M059J (cell line): ENCODE measurements at places on chromosomes 16 and 17. TPM values are rescaled to one million over a fixed set of nuclear protein-coding genes. Genes with fewer than 3 reads are reported as not detected.

GRCh38 chr17:60557805-60558204 lies 31.8 kb upstream of the APPBP2 start:
- DNase-seq: no peak

The ZNF286A gene
- 25.0 and 28.2 TPM in 2 replicates for total RNA-seq

DNA sequence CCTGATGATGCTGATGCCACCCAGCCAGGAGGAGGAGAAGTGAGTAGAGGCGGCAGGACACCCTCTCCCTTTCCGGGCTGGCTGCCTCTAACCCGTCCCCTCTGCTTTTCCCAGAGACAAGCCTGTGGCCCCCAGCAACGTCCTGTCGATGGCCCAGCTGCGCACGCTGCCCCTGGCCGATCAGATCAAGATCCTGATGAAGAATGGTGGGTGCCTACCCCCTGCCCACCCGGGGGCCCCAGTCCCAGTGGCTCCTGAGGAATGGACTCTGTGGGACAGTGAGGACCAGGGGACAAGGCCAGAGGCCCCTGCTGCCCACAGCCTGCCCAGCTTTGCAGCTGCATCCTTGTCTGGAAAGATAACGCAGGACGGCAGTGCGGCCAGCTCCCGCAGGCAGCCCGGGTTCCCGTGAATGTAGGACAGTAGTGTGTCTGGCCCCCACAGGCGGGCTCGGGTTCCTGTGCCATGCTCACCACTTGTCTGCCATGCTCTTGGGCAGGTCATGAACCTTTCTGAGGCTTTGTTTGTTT lies 19.9 kb downstream of the POLR3E start:
- DNase-seq: no peak

The TM4SF5 gene
- total RNA-seq: not detected in 2 replicates

DNA sequence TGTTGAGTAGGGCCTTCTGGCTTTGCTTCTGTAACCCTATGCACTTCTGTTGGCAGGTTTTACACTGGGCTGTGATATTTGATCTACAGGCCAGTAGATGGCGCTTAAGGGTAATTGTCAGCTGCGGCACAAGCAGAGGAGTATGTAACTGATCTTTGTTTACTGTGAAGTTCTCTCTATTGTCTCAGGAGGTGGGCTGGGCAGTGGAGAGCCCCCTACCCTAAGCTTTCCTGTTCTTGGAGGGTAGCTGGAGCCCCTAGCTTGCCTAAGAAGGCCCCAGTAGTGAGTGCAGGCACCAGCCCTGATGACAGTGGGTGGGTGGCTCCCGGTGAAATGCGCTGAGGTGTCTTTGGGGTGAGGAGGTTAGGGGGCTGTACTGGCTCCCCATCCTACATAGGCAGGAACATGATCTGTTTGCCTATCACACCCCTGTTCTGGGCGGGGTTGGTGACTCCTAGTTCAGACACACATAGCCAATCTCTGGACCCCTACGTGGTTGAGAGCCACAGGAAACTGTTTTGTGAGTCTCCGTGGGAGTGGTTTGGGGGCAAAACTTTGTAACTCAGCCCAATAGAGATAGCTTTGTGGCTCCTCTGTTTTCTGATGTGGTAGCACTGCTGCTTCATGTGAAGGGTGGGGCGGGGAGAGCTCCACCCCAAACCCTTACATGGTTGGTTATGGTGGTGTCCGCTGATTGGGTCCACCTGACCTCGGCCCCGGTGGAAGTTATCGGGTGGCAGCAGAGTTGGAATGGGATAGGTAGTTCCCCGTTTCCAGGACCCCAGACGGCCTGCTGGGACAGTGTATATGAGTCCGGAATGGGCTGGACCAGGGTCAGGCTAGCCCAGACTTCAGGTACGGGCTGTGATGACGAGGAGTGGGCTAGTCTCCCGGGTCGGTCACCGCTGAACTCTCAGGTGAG lies 60.4 kb downstream of the SLFN11 start:
- DNase-seq: peak; percentile 56

DNA sequence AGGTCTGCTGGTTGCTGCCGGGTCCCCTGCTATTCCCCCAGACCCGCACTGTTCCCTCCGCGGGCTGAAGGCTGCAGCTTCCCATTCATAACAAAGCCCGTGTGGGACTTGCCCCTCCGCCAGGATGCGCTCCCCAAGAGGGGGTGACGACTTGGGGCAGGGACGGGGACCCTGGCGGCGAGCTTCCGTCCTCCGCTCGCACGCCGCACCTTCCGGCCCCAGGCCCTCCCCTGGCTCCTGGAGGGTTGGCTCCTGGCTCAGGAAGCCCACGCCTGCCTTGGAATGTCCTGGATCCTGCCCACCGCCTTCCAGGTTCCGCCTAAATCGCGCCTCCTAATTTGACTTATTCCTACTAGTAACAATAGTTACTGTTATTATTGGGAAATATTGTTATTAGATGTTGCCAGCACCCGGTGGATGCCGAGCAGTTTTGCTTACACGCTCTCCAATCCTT lies 1.1 kb upstream of the TFAP4 start:
- peak; percentile 36 for DNase-seq

- no peak for DNase-seq
Observed at GRCh38 chr16:70475054-70475871, 20.9 kb downstream of the FCSK start.

- no peak for DNase-seq
Observed at GRCh38 chr17:17119106-17119505, 76.8 kb downstream of the MPRIP start.

DNA sequence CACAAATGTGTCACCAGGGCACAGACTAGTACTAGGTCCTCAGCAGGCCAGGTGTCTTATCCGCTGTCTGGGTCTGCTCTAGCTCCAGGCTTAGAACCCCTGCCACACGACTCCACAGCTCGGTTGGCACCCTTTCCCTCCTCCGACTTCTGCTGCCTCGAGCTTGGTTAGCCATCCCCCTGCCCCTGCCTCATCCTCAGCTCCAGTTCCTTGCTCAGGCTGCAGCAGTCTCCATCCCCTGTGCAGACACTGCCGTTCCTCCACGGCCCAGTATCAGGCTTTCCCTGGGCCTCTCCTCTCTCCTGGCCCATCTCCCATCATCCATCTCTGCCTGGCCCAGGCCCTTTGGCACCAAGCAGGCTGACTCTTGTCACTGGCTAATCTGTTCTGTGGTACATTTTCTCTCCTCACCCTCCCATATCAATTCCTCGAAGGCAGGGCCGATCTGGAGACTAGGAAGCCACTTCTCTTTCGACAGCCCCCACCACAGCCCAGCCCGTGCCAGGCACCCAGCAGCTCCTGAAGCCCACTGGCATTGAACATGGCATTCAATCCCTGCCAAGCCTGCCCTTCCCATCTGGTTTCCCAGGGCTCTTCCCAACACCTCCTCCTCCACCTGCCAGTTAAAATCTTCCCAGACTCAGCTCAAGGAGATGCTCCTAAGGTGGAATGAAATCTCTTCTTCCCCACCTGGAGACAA lies 1.4 kb upstream of the GRN start:
- DNase-seq: no peak

The GTF3C1 gene
- total RNA-seq: 42.5 and 74.6 TPM in 2 replicates

- DNase-seq: no peak
Observed at GRCh38 chr16:79982361-79982760, 381.8 kb upstream of the MAF start.

GRCh38 chr17:34726536-34727384 lies 147.4 kb downstream of the TMEM132E start:
- DNase-seq: no peak

DNA sequence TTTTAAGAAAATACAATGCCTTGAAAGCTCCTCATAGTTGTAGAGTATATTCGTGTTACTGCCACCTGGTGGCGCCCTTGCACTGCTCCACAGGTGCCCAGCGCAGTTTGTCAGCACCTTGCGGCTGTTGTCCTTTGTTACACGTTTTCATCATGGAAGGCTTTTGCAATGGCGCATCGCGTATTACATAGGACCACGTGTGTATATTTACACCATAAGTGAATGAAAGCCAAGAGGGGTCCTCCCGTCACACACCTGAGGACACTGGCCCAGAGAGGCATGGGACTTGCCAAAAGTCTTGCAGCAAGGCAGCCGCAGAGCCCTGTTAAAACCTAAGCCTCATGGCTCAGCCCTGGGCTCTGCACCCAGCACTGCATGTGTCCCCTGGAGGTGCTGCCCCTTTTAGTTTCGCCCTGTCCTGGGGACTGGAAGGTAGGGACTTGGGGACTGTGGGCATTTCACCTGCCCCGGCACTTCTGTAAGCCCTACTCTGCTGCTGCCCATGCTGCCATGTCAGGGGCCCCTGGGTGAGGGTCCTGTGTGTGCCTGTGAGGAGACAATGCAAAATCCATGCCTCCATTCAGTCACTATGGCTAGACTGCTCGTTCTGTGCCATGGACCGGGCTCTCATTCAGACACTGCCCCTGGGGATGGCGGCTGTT lies 24.3 kb downstream of the POLR3E start:
- peak; percentile 61 for DNase-seq

The TMEM98 gene
- 0.22 and 2.8 TPM in 2 replicates for total RNA-seq

The HBA2 gene
- total RNA-seq: 1.4 TPM in 1 of 2 replicates, not detected in the other

The NDRG4 gene
- 6.5 and 12.3 TPM in 2 replicates for total RNA-seq

- DNase-seq: peak; percentile 91
Observed at GRCh38 chr17:75031972-75032719, 14.6 kb downstream of the ATP5PD start.

- no peak for DNase-seq
Observed at GRCh38 chr17:49899588-49899987, 51.7 kb upstream of the TAC4 start.

DNA sequence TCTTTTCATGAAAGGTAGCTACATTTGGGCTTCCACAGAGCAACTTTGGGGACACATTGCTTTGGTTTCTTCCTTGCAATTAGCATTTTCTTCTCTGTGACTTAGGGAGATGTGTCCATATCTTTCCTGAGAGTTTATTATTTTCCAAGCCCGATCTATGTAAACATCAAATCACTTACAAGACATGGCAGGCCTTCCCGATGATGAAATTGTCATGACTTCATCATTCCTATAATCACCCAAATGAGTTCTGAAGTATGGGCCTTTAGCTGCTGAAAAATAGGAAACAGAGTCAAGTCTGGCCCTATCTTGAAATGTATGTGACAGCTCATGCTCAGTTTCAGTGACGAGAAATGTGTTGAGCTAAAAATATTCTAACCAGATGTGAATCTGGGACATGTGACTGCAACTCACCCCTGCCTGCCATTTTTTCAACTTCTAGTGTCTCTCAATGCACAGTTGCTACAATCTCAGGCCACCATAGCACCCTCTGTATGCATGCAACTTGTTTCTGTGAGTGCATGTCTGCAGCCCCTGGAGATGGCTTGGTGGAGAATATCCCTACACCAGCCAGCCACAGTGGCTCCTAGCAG lies 199.6 kb upstream of the MAF start:
- DNase-seq: no peak

- DNase-seq: peak; percentile 35
Observed at GRCh38 chr17:43615330-43616028, 46.2 kb downstream of the MEOX1 start.

GRCh38 chr17:73902416-73903181 lies 258.4 kb upstream of the SDK2 start:
- no peak for DNase-seq

DNA sequence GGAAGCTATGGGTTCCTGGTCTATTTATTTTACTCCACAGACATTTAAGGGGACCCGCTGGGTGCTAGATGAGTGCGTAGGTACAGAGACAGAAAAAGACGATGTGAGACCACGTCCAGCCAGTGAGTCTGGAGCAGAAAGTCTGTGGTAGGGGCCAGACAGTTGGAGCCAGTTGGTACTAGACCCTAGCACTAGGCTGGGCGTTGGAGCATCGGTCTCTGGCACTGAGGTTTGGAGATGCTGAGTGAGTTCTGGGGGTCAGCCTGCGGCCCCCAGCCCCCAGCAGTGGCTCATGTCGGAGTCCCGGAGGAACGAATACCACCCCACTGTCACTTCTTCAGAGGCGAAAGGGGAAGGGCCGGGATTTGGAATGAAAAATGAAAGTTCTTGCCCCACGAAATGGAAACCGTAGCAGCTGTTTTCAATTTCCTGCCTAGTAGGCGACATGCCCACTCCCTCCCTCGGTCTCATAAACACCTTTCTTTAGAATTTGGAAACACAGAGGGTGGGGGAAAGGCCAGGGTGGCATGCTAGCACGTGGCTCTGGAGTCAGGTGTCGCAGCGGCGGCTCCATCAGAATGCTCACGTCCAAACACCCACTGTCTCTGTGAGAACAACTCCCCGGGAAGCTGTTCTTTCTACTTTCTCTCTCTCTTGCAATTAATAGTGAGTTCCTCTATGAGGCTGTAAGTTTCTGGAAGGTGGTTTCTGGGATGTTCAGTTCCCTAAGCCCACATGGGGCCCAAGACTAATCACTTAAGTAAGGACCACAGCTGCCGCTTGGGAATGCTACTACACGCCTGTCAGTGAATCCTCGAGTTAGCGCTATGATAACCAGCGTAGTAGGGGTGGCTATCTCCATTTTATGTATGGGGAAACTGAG lies 96.8 kb downstream of the IRF8 start:
- DNase-seq: no peak

GRCh38 chr17:3921006-3921405 lies 4.7 kb upstream of the P2RX1 start:
- DNase-seq: no peak

DNA sequence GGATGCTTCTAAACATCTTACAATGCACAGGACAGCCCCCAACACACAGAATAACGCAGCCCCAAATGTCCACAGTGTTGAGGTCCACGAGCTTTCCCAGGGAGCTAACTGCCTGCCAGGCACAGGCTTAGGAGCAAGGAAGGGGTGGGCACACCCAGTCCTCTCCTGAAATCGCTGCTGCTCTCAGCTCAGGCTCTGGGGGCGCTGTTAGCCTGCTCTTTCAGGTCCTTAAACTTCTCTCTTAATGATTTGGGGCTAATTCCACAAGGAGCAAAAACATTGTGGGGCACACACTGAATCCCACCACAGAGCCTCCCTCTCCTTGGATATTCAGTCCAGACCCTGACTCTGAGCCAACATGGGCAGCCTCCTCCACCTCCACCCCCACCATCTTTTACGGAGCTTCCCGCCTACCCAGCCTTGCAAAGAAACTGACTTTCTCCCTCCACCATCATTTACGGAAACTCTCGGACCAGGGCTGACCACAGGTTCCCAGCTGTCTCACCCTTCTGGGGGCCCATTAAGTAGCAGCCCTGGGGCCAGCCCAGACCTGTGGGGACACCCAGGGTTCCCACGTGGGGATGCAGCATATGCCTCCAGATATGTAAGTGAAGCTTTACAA lies 1.1 kb downstream of the CD300H start:
- peak; percentile 46 for DNase-seq

The TP53TG3F gene
- not detected in 2 replicates for total RNA-seq

The HOXB9 gene
- 10.4 and 16.3 TPM in 2 replicates for total RNA-seq

The C17orf78 gene
- total RNA-seq: not detected in 2 replicates

The C17orf50 gene
- not detected in 2 replicates for total RNA-seq

- no peak for DNase-seq
Observed at GRCh38 chr17:80604670-80605010, 60.0 kb downstream of the RPTOR start.

- DNase-seq: peak; percentile 94
Observed at GRCh38 chr16:70703041-70703834, 17.4 kb upstream of the MTSS2 start.

- peak; percentile 51 for DNase-seq
Observed at GRCh38 chr17:4195306-4195705, 52.3 kb downstream of the CYB5D2 start.

The MAPT gene
- total RNA-seq: 0.15 and 0.20 TPM in 2 replicates

The METTL2A gene
- total RNA-seq: 18.7 and 20.1 TPM in 2 replicates

The CD19 gene
- not detected in 2 replicates for total RNA-seq

The MYH1 gene
- not detected in 2 replicates for total RNA-seq

- peak; percentile 80 for DNase-seq
Observed at GRCh38 chr16:1645914-1646525, 32.1 kb upstream of the JPT2 start.

- DNase-seq: peak; percentile 15
Observed at GRCh38 chr17:82648742-82649331, 593 bp upstream of the WDR45B start.
